Stimulated activated CD4-positive, alpha-beta T cell treated with anti-CD3 and anti-CD28 coated beads, Interleukin-4, amount 100 ng/mL, for 24 hours (primary cell): ENCODE measurements at places on chromosomes 2 and 18.

- DNase-seq = no peak
Observed at GRCh38 chr2:15708161-15708560, 116.5 kb downstream of the DDX1 start.

DNA sequence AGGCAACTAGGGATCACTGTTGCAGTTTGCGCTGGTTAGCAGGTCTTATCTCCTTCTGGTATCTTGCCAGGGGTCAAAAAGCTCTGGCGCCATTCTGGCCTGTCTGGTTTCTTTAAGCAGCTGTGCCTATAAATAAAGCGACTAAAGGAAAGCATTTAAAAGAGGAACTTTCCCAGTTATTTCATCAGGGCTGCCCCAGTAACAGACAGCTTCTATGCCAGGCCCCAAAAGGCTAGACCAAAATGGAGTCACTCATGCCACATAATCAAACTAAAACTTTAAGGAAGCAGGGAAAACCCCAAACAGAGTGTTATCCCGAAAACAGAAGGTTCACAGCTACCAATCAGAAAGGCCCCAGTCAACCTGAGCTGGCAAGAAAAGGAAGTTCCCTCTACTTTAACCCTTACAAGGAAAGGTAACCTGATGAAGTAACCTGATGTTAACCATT lies 41.2 kb upstream of the HNRNPA3 start:
- DNase-seq = no peak

DNA sequence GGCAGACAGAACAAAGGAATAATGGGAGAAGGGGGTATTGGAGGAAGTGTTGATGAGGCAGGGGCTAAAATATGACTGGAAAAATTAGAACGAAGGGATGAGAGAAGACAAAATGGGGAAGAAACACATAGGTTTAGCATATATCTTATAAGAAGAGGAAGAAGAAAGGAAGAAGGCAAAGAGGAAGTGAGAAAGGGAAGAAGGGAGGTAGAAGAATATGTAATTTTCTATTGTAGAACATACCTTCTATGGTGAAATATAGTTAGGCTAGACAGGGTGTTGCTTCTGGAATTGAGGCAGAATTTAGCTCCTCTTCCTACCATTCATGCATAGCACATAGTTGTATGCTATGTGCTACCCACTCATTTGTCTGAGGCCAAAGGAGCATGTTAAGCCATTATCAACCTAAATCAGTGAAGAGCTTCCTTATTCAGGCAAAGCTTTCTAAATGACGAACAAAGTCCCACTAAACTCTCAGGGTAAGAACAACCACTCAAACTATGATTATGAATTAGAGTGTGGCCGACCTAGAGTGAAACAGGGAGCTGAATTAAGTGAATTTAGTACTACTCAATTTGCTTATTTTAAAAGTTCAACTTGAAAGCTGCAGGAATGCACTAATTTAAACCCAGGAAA lies 180.9 kb upstream of the GALNT5 start:
- no peak for DNase-seq

GRCh38 chr2:216299588-216299987 lies 72.7 kb downstream of the MARCHF4 start:
- no peak for DNase-seq

DNA sequence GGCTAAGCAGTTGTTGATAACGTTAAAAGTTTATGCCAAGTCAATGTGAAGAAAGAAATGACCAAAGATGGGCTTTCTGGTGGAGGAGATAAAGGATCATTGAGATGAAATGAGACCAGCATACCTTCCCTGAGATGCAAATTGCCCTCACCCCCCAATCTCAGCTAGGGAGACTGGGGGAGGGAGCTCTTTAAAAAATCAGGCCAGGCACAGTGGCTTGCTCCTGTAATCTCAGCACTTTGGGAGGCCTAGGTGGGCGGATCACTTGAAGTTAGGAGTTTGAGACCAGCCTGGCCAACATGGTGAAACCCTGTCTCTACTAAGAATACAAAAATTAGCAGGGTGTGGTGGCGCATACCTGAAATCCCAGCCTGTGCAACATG lies 30.9 kb upstream of the KCMF1 start:
- DNase-seq = no peak

DNA sequence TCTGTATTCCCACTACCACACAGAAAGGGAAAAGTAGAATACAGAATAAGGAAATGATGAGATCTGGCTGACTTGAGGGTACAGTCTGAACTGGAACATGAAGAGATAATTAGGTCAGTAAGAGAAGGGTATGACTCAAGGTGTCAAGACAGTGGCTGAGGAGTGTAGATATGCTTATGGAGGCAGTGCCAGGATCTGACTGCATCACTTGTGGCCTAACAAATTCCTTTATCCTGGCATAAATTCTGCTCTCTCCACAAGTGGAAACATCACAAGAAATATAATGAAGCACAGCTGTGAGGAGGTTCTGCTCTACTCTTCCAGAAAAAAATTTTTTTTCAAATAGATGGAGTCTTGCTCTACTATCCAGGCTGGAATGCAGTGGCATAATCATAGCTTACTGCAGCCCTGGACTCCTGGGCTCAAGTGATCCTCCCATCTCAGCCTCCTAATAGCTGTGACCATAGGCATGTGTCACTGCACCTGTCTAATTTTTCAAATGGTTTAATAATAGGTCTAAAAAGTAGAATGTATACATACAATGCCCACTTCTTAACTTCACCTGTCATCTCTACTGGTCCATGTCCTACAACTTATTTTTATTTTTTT lies 85.3 kb downstream of the C2orf74 start:
- no peak for DNase-seq

DNA sequence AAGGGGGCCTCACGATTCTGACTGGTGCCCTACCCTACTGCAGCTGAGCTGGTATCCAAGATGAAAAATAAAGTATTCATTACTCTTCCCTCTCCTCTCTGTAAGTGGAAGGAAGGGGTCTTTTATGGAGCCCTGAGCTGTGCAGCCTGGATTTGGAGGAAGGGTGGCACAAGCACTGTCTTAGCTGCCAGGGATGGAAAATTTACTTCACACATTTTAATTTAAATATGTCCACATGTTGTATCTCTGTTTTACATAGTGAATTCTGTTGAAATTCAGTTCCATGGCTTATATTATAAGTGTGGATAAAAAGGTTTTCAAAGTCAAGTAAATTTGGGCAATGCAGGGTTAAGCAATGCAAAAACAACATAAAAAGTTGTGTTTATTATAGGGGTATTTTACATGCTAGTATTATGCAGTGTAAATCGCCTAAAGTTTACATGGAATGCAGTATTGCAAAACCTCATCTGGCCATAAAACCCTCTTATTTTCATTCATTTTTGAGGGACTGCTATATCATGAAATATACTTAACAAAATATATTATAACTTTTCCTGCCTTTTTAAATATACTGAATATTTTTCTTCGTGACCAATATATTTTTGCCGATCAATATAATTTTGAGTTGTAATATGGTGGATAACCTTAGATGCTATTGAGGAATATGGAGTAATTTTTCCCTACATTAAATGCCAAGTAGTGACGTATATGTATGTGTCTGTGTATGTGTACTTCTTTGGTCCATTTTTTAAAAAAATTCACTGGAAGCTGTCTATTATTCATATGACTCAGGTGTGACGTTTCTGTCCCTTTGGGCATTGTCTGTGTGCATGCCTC lies 333.9 kb upstream of the CYRIA start:
- DNase-seq = no peak
